T follicular helper cell (primary cell): ENCODE measurements at places on chromosomes 5 and 9.

- DNase-seq: no peak
Observed at GRCh38 chr9:138052635-138053320, 175.2 kb downstream of the CACNA1B start.

DNA sequence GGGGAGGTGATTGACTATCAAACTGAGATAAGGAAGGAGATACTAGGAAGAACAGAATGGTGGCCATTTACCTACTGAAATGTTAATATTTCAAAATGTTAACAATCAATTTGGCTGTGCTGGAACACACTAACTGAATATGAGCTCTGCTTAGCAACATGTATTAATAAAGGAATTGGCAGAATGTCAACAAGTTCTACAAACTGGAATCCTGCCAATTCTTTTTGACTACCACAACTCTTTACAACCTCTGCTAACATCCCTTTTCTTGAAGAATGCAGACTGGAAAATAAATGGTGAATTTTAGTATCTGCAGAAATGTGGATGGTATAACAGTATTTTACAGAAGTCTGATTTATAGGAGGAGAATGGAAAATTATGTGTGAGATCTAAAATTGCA lies 446.4 kb downstream of the ISL1 start:
- no peak for DNase-seq

DNA sequence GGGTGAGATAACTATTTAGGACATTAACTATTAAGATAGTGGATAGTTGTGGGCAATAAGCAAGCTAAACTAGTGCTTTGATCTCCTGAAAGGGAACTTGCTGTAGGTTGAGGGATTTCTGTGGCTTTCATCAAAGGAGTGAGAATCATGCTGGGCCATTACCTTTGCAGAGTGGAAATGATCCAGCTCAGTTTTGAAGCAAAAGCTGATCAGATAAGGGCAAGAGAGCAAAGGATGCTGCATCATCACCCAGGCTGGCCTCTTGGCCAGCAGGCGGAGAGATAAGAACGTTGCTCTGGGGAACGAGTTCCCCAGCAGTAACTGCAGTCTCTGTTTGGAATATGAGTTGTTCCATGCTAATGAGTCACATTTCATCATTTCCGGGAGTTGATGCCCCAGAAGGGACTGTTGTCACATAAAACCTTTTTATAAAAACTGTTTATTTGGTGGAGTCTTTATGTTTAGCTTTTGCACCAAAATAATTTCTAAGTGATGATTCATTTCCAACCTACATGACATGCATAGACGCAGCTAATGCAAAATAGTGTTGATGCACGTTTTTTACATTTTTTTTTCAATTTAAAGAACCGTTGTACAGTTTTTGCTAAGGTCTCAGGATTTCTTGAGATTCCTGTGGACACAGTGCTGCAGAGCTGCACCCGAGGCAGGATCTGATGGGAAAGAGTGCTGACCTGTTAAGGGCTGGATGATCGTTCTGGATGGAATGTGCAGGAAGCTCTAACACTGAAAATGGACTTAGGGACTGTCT lies 99.3 kb downstream of the ACTBL2 start:
- no peak for DNase-seq

DNA sequence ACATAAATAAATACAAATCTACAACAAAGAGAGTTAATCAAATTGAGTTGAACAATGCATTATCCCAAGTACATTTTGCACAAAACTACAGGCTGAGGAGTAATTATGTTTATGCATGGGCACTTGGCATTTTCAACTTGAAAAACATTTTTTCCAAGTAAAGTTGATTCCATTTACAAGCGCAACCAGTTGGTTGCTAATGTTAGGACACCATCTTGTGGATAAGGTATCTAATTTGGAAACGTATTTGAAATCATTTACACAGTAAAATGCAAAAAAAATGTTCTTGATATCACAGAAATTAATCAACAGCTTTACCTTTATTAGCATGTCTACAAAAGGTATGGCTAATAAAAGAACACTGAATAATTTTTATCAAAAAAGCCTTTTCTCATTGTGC lies 18.8 kb downstream of the FTMT start:
- no peak for DNase-seq

DNA sequence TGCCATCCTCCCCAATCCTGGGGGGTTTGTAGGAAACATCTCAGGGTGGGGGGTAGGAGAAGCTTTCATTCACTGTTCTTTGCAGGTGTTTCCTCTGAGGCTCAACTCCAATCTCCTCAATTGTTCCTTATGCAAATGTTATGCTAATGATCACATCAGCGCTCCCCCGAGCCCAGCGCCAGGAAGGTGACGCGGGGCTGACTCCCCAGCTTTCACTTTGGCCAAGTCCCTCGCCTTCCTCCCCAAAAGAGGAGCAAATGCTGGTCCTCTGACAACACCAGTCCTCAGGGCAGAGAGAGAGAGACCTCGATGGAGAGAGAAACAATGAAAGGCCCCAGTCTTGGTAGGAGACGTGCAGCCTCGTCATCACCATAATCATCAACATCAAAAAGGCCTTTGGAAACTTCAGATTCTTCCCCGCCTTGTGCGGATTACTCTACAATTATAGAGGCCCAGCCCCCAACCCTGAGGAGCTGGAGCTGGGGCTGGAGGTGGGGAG lies 39.1 kb downstream of the PCDH1 start:
- no peak for DNase-seq

GRCh38 chr5:33049842-33050241 lies 338.7 kb downstream of the NPR3 start:
- DNase-seq: no peak

DNA sequence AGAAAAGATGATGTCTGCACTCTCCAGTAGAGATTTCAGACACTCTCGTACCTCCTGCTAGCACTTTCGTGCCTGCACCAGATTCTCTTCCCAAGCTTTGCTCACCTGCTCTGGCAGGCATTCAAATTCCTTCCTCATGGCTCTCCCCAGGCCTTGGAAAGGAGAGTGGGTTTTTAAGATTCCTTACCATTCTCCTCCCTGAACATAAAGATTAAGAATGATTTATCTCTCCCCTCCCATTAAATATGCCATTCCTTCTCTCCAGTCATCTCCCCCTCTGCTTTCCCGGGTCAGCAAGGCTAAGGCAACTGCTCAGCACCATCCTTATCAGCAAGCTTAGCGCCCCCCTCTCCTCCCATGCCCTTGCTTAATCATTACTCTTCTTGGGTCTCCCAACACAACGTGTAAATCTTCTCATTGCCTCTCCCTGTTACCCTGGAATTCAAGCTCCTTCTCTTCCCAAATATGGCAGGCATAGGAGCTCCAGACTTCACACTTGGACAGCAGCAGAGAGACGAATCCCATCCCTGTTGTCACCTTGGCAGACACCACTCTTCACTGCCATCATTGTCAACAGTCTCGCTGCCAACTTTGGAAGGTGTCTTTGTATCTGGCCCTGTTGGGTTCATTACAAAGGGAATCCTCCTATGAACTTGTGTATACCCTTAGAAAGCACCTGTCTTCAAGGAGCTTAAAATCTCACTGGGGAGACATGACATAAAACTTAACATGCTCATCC lies 332.9 kb downstream of the SLIT3 start:
- DNase-seq: no peak

DNA sequence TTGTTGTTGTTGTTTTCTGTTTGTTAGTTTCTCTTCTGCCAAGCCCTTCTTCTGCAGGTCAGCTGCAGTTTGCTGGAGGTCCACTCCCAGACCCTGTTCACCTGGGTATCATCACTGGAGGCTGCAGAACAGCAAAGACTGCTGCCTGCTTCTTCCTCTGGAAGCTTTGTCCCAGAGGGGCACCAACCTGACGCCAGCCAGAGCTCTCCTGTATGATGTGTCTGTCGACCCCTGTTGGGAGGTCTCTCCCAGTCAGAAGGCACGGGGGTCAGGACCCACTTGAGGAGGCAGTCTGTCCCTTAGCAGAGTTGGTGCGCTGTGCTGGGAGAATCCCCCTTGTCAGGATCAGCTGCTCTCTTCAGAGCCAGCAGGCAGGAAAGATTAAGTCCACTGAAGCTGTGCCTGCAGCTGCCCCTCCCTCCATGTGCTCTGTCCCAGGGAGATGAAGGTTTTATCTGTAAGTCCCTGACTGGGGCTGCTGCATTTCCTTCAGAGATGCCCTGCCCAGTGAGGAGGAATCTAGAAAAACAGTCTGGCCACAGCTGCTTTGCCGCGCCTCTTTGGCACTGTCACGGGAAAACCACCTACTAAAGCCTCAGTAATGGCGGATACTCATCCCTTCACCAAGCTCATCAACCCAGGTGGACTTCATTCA lies 299.2 kb downstream of the EDIL3 start:
- DNase-seq: no peak

GRCh38 chr5:140236891-140237598 lies 62.1 kb downstream of the CYSTM1 start:
- DNase-seq: no peak

GRCh38 chr5:31153521-31153920 lies 40.0 kb upstream of the CDH6 start:
- DNase-seq: no peak
